Germinal center (tissue), 1 donor: ENCODE measurements at places on chromosomes 3 and 15.
A peak's percentile ranks its signal among the peaks of the same experiment; 100 is the strongest.

GRCh38 chr3:14726441-14726780 is 51.5 kb downstream of the C3orf20 start:
- DNase-seq = no peak

- no peak for DNase-seq
These were observed 202.7 kb downstream of the TNIK start for GRCh38 chr3:171257251-171258203.

GRCh38 chr3:141065841-141066805 is 15.0 kb downstream of the SPSB4 start:
- no peak for DNase-seq

GRCh38 chr3:142850395-142851023 is 38.4 kb downstream of the PCOLCE2 start:
- DNase-seq = no peak

- DNase-seq = no peak
These were observed 507.0 kb downstream of the TBL1XR1 start for GRCh38 chr3:176690083-176690869.

GRCh38 chr3:155404486-155404885 is 111.0 kb upstream of the STRIT1 start:
- DNase-seq = no peak

- DNase-seq = no peak
These were observed 27.4 kb upstream of the IL1RAP start for GRCh38 chr3:190486533-190486864.

DNA sequence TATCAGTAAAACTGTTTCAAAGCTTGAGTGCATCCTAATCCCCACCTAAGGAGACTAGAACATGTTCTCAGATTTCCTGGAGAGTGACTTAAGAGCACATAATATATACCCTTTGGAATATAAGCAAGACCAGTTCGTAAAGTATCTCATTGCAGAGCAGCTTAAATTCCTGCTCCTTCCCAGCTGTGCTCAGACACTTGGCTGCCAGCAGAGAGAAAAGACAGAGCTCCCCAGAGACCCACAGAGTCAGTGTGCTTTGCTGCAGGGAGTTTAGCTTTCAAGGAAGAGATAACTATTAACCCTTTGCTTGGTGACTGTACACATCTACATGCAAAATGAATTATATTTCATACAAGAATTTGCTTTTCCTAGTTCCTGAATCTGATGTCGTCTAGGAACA is 338.1 kb upstream of the ARHGEF26 start:
- DNase-seq = no peak

DNA sequence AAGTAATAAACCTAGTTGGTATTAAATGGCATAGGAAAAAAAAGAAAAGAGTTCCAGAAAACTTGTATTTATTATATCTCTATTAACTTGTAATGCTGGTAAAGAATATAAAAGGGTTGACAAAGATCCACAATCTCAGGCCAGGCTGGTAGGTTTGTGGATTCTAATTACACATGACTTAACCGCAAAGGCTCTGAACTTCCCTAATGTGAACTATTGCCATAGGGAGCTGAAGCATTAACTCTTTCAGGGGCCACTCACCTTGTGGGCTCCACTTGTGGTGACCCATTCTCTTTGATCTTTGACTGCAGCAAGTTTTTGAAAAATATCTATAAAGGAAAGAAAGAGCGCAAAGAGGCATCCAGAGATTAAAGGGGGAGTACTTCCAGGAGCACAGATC is 58.5 kb downstream of the NEK10 start:
- DNase-seq = no peak

DNA sequence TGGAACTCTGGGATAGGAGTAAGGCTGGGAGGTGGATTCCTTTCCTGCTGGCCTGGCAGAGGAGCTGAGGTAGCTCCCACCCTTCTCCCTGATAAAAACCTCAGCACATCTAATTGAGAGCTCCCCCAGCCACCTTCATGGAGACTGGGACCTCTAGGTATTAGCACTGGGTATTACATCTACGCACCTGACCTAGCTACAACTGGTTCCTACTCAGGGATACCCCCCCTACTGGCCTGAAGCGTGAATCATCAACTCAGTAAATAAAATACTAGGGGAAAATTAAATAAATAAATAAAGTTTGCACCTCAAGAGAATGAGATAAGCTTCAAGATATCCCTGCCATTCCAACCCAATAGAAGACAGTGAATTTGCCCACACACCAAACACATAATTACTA is 140.4 kb downstream of the NEK10 start:
- DNase-seq = no peak

DNA sequence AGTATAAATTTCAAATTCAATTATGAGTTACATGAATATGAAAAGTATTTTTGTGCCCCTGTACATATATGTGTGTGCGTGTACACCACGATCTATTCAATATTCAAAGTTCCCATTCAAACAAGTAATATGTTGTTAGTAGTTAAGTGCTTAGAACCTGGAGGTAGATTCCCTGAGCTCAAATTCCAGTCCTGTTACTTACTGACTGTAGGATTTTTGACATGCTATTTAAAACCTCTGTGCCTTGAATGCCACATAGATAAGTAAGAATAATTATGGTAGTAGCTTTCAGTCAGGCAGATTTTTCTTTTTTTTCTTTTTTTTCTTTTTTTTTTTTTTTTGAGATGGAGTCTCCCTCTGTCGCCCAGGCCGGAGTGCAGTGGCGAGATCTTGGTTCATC is 53.3 kb upstream of the CMSS1 start:
- DNase-seq = no peak

DNA sequence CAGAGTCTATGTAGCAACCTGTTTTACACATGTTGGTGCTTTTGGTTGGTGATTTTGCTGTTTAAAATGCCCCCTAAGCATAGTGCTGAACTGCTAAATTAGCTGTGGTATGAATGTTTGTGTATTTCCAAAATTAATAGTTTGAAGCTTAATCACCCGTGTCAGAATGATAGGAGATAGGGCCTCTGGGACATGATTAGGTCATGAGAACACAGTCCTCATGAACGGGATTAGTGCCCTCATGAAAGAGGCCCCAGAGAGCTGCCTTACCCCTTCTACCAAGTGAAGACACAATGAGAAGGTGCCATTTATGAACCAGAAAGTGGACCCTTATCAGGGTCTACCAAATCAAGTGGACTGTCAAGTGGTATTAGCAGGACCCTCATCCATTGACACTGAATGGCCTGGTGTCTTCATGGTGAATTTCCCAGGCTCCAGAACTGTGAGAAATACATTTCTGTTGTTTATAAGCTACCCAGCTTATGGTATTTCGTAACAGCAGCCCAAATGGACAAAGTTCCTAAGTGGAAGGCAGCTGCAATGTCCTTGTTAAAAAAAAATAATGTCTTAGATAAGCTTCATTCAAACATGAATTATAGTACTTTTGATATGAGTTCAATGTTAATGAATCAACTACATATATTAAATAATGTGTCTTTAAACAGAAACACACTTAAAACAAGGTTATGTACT is 37.7 kb upstream of the FRMD4B start:
- no peak for DNase-seq

DNA sequence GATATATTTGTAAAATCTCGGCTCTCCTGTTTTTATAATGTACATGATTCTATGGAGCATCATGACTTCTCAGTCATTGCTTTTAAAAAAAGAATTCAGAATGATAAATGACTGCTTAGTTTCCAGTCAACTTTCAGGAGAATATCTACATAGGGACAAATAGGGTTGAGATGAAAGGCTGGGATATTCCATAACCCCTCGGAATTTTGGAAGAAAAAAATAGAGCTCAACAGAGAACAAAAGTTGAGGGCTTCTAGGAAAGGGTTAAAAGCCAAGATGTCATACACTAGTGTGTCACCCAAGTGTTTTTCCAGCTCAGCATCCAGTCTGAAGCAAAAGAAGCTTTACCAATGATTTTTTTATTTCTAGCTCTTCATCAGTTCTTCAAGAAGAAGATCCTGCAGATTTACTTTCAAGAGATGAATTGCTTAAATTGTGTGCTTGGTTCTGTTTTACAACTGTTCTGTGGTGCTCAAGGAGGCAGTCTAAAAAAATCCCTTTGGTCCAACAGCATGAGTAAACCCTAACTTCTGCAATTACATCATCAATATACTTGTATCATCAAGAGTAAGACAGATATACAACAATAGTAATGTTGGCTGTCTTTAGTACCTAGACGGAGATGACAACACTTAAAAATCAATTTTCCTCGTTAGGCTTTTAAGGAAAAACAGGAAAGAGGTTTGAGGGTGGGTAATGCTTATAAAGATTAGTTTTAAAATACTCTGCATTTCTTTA is 979 bp downstream of the UNC13C start:
- no peak for DNase-seq

- no peak for DNase-seq
These were observed 19.5 kb downstream of the CD47 start for GRCh38 chr3:108071368-108071767.

DNA sequence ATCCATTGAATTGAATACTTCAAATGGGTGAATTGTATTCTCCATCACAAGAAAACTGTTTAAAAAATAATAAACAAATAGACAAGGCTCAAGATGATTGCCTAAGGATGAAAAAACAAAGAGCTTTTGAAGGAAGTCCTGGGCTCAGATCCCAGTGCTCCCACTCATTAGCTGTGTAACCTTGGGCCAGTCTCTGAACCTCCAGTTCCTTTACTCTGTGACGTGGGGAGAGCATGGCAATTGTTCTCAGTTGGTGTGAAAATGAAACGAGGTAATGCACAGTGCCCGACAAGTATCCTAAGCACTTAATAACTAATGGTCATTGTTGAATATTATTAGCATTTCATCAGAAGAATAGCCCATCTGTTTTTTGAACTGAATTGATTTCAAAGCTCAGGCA is 40.7 kb downstream of the TNIK start:
- no peak for DNase-seq

- DNase-seq = peak; percentile 25
These were observed at the start of gene CNTN4 for GRCh38 chr3:2098398-2099027. Gene CNTN4 (plus strand): TSS chr3:2098866.

DNA sequence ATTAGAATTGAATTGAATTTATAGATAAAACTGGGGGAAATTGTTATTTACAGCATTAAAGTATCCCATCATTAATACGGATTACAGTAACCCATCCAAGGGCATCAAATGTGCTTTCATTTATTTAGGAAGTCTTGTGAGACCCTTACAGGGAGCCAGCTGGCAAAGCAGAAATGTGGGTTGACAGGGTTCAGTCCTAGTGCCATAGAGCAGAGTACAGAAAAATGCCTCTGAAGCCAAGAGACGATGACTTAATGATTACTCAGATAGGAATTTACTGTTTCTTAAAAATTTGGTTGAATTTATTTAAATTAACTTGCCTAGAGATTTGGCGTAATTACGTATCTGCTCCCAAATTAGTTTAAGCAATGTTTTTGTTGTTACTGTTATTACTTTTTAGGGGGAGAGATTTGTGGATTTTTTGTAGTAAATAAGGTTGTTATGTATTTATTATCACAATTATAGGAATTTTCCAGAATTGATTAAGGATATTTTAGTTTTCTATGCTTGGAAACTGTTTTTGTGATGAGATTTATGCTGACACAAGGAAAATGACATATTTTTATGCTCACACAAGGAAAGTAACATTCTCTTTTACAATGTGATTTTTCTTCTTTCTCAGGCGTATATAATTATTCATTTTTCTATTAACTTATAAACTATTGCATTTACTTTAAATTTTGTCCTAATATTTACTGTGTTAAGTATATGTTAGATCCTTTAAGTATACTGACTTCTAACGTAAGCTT is 152.0 kb downstream of the EPHA6 start:
- DNase-seq = no peak

- DNase-seq = no peak
These were observed 20.8 kb upstream of the TNIK start for GRCh38 chr3:171481011-171481410.

- peak; percentile 65 for DNase-seq
These were observed at the start of gene P2RY1 for GRCh38 chr3:152834776-152835600. Gene P2RY1 (plus strand): TSS chr3:152835131. CDS start chr3:152835783, 652 bp downstream.

DNA sequence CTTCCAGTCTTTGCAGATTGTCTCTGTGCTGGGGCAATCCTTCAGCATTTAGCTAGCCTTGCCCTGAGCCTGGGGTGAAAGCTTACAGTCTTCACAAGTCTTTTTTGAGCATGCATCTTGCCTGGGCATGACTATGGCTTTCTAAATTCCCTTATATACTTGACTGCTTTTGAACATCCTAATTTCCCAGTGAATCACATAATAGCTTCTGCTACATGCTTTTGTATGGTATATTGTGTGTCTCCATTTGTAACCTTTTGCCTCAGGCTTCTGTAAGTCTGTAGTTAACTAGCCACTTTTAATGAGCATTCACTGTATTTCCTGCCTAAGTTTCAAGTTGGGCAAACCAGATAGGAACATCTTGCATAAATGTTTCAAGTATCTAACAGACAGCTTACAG is 76.8 kb downstream of the CHCHD4 start:
- DNase-seq = no peak

GRCh38 chr3:126964950-126965349 is 18.0 kb upstream of the PLXNA1 start:
- DNase-seq = no peak

DNA sequence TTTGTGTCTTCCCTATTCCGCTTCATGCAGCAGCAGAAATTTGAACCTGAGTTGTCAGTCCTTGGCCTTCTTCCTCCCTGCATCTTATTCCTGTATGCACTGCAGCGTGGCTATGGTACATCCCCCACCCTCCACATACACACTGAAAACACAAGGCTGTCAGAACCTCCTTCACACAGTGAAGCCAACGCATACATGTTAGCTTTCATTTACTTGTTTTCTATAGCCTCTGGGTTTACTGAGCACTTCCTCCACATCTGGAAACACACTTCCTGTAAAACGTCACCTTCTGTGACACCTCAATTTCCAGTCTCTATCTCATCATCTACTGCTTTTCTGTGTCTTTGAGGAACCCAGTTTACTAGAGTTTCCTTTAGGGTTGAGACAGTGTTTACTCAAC is 47.0 kb downstream of the SUSD5 start:
- no peak for DNase-seq

- DNase-seq = no peak
These were observed 84.7 kb downstream of the RBPMS2 start for GRCh38 chr15:64690578-64691296.

DNA sequence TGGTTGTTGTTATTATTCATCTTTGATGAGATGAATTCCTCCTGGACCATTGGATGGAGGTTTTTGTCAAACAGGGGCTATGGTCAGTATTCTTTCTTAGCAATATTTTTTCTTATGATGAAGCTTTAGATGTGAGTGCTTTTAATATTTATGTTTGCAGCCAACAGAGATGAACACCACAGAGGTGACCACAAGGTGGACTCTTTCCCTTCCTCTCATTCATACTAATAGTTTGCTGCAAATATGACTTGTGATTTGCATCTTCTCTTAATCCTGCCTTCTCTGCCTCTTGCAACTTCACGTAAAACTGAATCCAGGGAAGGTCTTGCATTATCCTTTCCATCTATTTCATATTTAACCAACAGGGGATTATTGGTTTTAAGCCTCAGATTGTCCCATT is 473.1 kb upstream of the UBE2E2 start:
- DNase-seq = no peak
